ENCODE measurements at places on chromosomes 3 and 15. TPM values are rescaled to one million over a fixed set of nuclear protein-coding genes. Genes with fewer than 3 reads are reported as not detected.

DNA sequence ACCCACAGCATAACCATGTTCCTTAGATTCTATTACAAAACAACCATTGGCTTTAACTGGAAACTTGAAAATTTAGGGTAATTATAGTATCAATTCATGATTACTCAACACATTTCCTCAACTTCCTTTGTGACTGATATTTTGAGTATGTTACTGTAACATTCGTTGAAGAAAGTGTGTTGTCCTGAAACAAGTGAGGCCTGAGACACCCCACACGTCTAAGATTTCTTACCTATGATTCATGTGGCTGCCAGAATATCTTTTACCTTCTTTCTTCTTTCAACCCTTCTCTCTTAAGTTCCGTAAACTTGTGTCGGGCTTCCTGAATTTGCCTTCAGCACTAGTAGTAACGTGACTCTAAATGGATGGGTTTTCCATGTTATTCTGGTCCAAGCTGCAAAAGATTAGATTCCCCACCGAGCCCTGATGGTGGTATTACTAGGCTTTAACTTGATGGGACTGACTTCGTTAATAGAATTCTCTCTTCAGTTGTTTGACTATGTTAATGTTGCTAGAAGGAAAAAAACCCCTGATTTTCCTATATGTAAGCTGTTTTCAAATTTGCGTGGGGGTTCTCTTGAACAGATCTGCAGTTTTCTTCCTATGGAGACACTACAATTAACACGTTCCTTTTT lies 296.0 kb upstream of the ICE2 start:
- DNase-seq = no peak

DNA sequence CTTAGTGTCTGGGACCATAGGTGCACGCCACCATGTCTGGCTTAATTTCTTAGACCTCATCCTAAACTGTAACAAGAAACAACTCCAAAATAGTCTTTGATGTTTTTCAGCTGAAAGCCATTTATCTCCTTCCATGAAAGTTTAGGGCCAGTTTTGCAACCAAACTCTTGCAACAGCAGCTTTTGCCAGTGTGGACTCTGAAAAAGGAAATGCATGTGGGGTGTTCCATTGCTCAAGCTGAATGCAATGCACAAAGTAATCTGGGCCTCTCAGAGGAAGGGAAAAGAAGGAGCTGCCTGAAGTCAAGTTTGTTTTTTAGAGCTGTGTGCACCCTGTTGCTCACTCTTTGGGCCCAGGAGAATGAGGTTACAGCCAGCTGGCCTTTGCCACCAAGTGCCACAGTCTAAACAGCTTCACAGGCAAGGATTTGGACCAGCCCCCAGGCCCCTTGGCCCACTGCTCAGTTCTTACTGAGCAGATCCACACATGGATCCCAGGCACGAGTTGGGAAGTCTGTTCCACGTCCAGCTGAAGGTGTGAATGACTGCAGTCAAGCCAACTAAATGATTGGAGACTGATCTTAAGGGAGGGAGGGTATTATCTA lies 212.3 kb upstream of the LRRFIP2 start:
- no peak for DNase-seq

The SYNPR gene
- not detected for total RNA-seq

The KLHL6 gene
- 3.9 TPM for total RNA-seq

- DNase-seq = no peak
These were observed 247.7 kb downstream of the UBE2E2 start for GRCh38 chr3:23450806-23451205.

The PDIA3 gene
- total RNA-seq = 227 TPM

The ITIH1 gene
- total RNA-seq = not detected

DNA sequence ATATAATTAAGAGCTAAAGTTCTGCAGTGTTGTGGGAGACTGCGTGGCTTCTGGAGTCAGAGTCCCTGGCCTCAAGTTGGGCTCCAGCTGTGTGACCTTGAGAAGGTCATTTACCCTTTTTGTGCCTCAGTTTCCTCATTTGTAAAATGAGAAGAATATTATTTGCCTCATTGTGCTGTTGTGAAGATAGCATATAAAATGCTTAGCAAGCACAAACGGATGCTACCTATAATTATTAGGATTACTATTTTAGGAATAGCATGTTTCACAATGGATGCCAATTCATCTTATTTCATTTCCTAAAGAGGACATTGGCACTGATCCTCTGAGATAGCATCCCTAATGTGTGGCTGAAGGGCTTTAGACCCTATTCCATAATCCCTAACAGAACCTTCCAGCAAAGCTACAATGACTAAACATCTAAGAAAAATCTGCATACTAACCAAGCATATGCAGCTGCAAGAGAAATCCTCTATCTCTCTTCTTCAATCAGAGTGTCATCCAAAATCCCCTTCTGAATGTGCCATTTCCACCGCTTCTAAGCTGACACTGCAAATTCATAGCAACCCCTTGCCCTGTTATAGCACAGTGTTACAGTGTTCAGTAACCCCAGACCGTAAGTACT lies 148.3 kb downstream of the RBMS3 start:
- no peak for DNase-seq

The C3orf80 gene
- 0.73 TPM for total RNA-seq

Measured in stomach (tissue), 19 donors.